ENCODE measurements at places on chromosomes 11 and 22.

GRCh38 chr11:95108671-95109551 is 19.3 kb downstream of the ENDOD1 start:
- DNase-seq: peak; percentile 61

GRCh38 chr11:34613015-34613414 is 7.9 kb upstream of the EHF start:
- DNase-seq: no peak

- DNase-seq: no peak
These were observed 1325.8 kb downstream of the TBC1D22A start for GRCh38 chr22:48088251-48088650.

- no peak for DNase-seq
These were observed 157.2 kb upstream of the TMEM45B start for GRCh38 chr11:129658526-129658867.

DNA sequence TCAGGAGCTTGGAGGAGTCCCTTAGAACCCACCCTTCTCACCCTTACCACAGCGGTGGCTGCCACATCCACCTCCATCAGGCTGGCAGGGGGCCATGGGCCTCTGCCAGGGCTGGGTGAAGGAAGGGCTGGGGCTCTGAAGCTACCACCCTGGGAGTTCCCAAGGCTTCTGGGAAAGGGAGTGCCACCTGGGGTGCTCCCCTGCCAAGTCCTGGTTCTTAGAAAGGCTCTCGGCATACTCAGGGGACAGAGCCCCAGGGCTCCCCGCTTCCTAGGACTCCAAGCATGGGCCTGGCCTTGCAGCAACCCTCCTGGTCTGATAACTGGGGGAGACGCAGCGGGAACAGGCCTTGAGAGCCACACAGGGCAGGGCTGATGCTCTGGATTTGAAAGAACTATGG is 438 bp upstream of the PLA2G3 start:
- no peak for DNase-seq

- no peak for DNase-seq
These were observed 9.0 kb downstream of the CDON start for GRCh38 chr11:126053415-126054286.

- no peak for DNase-seq
These were observed 494.0 kb downstream of the MIAT start for GRCh38 chr22:27151407-27151806.

DNA sequence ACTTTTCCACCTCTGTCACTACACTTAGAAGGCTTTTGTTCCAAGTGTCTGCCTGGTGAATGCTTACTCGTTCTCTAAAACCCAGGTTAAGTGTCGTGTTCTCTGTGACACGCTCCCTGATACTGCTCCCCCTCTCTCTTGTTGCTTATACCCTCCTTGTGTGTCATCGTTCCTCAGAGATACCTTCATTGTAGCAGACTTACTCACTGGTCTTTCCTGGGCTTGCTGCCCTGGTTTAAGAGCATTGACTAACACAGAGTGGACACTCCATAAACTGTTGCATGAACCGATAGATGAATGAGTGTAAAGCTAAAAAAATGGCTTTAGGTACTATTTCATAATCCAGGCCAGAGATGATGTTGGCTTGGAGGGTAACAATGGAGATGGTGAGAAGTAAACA is 171.3 kb downstream of the GRIK4 start:
- DNase-seq: peak; percentile 71

- DNase-seq: no peak
These were observed 1.5 kb upstream of the SIPA1 start for GRCh38 chr11:65636108-65637031.

- no peak for DNase-seq
These were observed 10.1 kb downstream of the MCM5 start for GRCh38 chr22:35409783-35410662.

DNA sequence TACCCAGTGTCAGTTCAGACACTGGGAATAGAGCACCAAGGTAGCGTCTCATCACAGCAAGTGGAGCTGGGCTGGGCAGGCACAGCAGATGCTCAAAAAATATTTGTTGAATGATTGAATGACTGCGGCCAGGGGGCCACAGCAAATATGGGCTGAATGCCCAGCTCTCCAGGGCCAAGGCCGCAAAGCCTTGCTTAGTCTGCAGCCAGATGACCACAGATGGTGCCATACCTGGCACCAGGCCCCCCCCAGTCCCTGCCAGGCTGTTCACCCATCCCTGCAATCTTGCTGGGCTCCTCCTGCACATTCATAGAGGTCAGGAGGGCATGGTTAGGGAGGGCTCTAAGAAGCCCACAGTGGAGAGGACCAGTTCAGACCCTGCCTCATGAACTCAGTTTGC is 32.9 kb downstream of the ZC3H7B start:
- no peak for DNase-seq

DNA sequence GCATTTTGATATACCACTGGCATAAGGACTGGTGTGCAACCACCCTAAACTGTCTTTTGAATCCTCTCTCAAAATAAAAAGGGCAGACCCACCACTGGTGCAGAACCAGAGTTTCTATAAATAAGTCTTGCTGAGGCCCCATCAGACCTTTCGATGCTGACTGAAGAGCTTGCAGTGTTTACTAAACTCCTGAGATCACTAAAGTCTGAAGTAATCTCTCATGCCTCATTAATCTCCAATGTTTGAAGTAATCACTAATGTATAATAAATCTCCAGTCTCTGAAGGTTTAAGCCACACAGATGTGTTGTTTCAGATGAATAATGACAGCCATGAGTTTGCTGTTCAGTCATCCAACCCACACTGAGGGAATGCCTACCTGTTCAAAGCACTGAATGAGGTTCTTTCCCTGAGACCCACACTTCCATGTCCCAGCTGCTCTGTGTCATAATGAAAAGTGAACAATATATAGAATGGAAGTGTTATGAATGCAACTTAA is 50.6 kb upstream of the DEUP1 start:
- DNase-seq: no peak

DNA sequence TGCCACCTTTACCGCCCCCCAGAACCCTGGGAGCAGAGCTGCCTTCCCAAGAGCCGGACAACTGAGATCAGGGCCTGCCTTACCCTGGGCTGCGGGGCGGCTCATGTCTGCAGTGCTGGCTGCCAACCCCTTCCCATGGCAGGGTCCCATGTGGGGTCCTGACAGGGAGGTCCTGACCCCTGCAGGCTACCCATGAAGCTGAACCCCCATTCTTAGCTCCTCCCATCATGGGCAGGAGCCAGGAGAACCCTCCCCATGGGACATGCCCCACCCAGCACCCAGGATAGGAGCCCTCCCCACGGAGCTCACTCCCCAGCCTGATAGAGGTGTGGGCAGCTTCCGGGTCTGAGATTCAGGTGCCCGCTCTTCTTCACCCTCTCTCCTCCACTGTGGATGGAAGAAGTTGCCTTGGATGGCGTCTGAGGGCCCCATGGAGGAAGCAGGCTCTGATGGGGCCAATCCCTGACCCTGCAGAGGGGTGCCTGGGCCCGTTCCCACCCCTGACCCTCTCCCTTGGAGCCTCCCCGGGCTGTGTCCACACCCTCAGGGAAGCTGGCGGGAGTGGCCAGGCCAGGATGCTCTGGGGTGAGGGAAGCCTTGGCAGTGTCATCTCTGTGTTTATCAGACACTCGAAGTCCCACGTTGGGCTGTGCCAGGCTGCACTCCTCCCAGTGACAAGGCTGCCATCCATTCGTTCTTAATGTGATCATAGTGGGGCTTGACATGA is 1508.2 kb downstream of the BRD1 start:
- no peak for DNase-seq

DNA sequence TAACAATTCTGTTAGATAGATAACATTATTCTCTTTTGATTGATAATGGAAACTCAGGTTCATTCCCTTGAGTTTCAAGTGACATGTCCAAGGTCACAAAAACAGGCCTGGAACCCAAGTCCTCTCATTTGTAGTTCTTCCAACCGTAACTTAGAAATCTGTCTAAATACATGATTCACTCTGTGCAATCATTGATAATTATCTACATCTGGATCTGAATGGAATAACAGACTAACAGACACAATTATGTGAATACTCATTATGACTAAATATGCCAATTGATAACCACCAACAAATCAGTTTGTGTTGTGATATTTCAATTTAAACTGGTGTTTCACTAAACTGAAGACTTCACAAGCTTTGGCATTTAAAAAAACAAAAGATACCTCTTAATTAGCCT is 71.0 kb downstream of the RBFOX2 start:
- DNase-seq: no peak

- DNase-seq: no peak
These were observed 137.2 kb upstream of the MTMR2 start for GRCh38 chr11:96061069-96061468.

DNA sequence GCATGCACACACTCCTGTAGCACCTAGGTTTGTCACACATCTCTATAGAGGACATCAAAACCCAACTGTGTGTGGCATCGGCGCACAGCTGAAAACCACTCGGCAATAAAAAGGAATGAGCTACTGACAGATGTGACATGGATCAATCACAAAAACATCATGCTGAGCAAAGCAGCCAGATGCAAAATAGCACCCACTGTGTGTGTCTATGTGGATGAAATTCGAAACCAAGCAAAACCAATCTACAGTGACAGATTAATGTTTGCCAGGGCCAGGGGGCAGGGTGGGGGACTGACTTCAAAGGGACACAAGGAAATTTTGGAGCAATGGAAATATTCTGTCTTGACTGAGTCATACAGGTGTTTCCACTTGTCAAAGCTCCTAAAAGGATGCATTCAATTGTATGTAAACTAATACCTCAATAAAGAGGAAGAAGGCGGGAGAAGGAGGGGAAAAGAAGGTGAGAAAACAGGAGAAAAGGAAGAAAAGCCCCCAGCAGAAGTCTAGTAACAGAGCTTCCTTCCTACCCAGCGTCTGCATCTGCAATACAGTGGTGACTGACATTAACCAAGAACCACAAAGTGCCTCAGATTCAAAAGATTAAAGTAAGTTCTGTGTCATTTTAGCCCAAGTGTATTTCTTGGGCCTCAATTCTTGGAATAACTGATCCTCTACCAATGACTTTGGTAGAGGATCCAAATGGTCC is 49.8 kb downstream of the PACSIN2 start:
- no peak for DNase-seq

DNA sequence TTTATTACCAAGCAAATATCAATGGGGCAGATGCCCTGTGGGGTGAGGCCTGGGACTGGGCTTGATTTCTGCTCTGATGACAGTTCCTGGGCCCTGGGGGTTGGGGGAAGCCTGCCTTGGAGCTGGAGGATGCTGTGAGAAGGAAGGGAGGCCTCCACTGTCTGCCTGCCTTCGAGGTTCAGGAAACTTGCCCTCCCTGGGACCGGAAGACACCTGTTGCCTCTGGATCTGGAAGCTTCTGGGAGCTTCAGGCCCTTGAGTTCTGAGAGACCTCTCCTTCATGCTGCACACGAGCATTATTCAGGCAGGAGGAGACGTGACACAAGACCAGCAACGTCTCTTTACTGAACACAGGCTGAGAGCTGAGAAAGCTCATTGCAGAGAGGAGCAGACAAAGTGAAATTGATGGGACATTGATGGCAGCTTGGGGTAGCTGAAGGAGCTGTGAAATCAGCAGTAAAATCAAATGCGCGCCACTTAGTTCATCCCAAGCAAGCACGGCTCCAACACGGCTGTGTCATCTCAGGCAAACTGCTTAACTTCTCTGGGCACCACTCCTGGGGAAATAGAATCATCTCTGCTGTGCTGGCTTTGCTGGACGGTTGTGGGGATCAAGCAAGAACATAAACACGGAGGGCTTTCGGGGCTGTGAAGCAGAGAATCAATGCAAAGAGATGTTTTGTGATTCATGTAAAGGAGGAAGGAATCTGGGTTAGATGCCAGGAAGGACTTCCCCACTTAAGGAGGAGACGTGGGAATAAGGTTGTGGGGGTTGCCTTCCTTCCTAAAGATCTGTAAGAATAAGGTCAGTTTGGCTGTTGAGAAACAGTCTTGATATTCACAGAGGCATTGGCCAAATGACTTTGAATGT is 64.5 kb downstream of the TP53I11 start:
- peak; percentile 49 for DNase-seq

DNA sequence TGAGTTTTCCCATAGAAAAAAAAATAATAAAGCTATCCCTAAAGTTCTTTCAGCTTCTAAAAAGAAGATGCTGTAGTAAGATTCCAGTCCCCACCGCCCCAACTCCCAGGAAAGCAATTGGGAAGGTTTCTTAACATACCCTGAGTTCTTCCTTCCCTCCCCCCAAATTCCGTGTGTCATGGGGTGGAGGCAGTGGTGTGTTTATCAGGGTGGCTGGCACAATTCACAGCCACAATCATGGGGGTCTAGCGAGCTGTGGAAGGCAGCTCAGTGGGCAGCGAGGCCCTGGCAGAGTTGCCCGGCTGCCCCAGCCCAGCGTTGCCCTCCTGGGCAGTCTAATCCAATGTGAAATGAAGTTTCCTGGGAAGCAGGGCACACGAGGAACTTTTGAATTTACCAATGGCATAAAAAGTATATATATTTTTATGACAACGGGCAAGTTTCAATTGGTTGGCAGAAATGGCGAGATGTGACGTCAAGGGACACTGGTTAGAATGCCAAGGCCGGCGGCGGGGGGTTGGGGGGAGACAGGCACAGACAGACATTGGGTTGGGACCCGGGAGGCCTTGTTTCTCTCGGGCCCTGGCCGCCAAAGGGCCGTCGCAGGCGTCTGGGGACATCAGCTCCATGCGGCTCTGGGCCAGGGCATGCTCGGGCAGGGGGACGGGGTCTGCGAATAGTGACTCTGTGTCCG is 80.7 kb upstream of the PPARA start:
- peak; percentile 77 for DNase-seq

DNA sequence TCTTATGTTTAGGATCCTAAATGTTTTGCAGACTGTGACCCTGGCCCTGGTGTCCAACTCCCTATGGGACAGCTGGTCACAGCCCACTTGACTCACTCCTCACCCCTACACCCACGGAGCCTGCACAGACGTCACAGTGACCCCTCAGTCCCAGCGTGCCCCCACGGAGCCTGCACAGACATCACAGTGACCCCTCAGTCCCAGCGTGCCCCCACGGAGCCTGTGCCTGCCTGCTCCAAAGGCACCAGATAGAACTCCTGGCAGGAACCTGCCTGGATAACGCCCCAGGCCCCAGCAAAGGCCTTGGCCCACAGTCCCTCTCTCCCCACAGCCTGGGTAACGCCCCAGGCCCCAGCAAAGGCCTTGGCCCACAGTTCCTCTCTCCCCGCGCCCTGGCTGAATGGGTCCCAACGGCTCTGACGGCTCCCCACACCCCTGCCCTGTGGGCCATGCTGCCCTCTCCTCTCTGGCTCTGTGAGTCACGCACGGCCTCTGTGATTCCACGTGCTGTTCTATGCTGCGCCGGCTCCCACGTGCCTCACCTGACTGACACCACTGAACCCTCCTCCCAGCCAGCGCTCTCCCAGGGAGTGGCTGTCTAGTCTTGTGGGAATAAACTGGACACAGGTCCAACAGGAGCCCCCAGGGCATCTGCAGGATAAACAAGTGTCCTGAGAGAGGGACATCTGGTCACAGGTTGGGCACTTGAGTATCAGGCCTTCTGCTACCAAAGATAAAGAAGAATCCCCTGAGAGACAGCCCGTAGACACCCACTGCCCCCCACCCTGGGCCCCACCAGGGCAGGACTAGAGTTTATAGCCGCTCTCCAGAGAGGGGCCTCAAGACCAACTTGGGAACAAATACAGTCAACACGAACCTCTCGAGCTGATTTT is 250.3 kb downstream of the BRD1 start:
- no peak for DNase-seq
